Left kidney (tissue), 8 donors: ENCODE measurements at places on chromosomes 7 and 10.

DNA sequence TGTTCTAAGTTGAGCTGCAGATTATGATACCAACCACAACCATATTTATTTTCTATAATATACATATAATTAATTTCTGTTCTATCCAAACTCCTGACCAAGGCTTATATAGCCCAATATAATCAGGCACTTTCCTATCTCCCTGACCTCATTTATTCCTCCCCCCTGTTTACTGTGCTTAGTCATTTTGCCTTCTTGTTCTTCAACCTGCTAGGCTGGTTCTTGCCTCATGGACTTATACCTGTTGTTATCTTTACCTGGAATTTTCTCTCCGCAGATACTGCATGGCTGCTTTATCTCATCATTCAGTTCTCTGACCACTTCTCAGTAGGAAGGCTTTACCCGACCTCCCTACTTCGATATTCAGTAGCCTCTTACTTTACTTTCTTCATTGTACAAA lies 24.9 kb upstream of the FAM3C start:
- no peak for DNase-seq

DNA sequence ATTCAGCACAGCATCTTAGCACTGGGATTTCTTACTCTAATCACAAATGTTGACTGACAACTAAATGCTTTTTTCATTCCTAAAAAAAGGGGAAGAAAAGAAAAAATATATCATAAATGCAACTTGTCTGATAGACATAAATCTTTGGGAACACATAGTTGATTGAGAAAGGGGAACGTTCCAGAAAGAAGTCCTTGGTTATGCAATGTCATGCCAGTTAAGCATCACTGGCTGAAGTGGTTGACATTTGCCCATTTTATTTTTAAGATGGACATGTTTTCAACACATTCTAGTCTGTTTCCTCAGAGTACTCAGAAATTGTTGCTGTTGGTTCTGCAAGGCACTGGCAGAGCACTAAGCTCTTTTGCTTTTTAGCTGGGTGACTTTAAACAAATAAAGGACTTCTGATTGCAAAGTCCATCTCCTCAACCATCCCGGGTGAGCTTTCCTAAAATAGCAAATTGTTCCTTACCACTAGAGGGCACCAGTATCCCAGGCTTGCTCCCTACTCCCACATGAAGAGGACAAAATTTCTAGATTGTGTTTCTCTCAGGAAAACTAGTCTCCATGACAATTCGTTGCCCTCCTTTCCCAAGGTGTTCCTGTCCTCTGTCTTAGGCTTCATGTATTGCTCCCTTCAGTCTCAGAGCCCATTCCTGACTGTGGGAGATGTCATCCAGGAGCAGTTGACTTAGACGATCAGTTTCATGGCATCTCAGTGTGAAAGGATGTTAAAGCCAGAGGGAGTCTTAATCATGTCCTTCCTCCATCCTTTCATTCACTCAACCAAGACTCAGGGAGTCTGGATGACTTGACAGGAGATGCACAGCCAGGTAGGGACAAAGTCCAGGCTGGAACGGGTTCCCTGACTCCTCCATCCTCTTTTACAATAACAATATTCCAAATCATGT lies 23.9 kb downstream of the OPALIN start:
- peak; percentile 14 for DNase-seq

DNA sequence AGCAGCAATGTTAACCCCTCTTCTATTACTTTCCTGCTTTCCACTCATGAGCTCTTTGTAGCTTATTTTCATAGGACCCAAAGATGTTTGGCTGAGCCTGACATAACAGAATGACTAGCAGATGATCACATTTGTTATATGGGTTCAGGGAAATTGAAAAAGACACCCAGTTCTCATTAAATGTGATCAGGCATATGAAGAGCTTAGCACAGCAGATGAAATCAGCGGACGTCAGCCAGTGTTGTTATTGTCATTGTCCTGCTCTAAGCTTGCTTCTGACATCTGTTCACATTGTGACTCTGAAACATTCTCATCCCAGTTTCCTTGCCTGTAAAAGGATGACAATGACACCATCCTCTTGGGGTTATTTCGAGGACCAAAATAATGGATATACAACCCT lies 43.5 kb downstream of the FAM241B start:
- no peak for DNase-seq

- DNase-seq: no peak
Measured at GRCh38 chr10:80596391-80597257, 58.9 kb downstream of the SH2D4B start.
